ENCODE measurements at places on chromosomes 13 and 19.
A peak's percentile ranks its signal among the peaks of the same experiment; 100 is the strongest.

DNA sequence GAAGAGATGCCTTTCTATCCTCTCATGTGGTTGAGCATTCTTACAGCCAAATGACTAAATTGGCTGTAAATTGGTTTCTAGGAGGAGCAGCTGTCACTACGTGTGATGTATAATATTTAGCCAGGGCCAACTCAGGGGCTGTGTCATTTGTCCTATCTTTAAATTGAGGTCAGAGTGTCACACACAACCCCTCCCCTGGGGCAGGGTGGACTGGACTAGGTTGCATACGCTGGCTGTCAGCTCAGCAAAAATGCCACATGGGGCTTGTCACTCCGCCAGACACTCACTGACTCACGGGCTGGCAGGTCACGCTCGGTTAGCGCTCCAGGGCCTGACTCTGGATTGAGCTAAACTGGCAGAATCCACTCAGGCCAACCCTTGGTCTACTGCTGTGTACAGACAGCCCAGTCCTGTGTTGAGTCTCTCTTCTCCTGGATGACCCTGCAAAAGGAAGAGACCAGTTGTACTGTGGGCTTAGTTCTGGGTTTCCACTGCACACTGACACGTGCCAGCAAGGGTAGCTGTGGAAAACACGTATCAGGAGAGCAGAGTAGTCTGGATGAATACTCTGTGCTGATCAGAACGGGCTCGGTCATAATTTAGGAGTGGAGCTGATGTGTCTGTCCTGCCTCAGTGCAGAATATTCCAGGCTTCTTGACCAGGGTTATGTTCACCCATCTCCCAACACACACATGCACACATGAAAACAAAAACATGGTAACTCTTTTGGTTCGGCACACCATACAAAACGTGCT lies 29.1 kb downstream of the SHISA2 start:
- no peak for DNase-seq

- no peak for DNase-seq
These were observed 13.3 kb downstream of the DYRK1B start for GRCh38 chr19:39820696-39821095.

- DNase-seq, result no peak
These were observed 320.1 kb downstream of the ZNF536 start for GRCh38 chr19:30692181-30692811.

DNA sequence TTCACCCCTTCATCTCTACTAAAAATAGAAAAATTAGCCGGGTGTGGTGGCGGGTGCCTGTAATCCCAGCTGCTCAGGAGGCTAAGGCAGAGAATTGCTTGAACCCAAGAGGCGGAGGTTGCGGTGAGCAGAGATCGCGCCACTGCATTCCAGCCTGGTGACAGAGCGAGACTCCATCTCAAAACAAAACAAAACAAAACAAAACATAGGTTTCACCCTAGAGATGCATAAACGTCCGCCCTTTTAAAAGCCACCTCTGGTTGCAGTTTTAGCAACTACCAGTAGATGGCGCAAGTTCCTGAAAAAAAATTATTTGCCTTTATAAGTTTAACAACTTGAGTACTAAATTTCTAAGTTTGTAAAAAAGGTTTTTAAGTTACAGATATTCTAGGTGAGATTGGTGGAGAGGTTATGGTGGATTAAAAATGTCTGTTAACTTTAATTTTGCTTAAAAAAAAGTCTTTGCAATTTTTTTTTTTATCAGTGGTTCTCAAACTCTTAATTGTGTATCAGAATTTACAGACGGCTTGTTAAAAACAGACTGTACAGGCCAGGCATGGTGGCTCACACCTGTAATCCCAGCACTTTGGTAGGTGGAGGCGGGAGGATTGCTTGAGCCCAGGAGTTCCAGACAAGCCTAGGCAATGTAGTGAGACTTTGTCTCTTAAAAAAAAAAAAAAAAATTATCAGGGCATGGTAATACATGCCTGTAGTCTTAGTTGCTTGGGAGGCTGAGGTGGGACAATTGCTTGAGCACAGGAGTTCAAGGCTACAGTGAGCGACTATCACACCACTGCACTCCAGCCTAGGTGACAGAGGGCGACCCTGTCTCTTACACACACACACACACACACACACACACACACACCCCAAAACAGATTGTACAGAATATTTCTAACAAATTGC lies 42.1 kb downstream of the NAA16 start:
- peak; percentile 39 for DNase-seq

DNA sequence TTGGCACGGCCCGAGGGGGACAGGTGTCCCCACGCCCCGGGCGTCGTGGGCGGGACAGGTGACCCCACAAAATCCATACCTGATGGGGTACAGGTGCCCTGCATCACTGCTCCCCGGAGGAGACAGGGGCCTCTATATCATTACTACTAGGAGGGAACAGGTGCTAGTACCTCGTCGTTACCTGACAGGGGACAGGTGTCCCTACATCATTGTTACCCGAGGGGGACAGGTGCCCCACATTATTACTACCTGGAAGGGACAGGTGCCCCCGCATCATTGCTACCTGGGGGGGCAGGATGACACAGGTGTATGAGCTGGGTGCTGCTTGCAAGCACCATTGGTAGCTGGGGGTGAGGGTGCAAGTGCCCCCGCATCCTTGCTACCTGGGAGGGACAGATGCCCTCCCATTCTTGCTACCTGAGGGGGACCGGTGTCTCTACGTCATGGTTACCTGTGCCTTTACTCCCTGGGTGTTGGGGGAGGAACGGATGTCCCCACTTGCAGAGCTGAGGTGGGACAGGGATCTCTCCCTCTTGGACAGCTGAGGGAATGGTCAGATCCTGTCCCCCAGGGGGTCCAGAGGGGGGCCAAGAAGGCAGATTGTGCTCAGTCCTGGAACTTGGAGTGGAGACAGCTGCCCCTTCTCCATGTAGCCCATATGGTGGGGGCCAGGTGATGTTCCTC lies 620 bp downstream of the CRTC1 start:
- no peak for DNase-seq

DNA sequence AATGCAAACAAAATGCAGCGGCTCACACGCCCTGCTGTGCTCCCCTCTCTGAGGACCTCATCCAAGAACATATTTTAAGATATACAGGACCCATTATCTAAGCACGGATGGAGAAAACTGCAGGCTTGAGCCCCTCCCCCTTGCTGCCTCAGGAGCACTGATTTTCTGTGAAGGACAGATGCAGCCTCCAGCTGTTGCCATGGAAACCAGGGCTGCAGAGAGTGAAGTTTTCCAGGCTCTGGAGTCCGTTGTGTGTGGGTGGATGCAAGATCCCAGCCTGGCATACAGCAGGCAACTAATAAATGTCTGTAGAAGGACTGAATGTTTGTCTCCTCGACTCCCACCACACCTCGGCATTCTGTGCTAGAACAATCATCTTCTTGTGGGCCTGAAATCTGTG lies 105.6 kb upstream of the PEG3 start:
- DNase-seq, result no peak

DNA sequence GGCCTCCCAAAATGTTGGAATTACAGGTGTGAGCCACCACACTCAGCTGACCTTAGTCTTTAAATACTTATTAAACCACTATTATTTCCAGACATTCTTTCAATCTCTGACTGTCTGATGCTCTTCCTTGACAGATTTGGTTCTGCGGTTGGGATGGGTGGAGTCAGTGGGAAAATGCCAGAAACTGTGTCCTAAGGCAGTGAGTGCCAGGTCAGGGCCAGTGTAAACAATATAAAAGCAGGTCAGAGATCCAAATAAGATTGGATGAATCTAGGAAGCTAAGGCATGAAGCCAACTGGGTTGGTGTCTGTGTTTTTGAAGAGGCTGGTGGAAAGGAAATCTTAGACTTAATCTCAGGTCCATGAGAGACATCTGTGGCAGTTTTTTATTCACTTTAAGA lies 74.7 kb downstream of the KLF5 start:
- no peak for DNase-seq

DNA sequence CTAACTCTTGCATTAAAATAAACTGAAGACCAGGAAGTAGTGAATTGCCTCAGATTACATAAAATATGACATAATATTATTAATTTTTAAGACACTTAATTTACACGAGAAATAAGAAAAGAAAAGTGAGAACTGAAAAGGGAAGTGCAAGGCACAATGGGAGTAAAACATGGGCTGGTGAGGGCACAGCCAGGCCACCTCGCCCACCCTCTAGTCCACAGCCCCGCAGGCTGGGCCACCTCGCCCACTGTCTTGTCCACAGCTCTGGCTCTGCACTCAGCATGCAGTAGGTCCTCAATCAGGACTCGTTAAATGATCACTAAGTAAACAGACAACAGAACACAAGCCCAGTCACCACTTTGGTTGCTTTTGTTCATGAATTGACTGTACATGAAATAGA lies 67.8 kb upstream of the ARHGEF7 start:
- DNase-seq, result no peak

DNA sequence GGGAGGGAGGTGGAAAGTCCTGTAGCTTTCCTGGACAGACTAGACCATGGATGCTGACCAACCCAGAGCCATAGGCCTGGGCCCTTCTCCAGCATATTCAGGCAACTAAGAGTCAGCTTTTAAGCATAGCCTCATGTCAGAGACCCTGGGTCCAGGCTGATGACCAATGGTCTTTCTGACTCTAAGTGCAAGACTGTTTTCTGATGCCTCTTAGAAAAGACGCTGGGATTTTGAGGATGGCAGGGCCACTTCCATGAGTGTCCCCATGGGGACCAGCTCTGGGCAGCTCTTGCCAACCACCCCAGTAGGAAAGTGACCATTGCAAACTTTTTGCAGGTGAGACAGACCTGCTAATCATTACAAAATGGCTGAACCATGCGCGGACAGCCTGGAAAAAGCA lies 135.6 kb upstream of the KL start:
- no peak for DNase-seq

GRCh38 chr19:46225558-46226004 lies 4.0 kb upstream of the IGFL1 start:
- DNase-seq, result no peak

- DNase-seq, result no peak
These were observed 692.6 kb downstream of the DIAPH3 start for GRCh38 chr13:59471106-59471505.

DNA sequence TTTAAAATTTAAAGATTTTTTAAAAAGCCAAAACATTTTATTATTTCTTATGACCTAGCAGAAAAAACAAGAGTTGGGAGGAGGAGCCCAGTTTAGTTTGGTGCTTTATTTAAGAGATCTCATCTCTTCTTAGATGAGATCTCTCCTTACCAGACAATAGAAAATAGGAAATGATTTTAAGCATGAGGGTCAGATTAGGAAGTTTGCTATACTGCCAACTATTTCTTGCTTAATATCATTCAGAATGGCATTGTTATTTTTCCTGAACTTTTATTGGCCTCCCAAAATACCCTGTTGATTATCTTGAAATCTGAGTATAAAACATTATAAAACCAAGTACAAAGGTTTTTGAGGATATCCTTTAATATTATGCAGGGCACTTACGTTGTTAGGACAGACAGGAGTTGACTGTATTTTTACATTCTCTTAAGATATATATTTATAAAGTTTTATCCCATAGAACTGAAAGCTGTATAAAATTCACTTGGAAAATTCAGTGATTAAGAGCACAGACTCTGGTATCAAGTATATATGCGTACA lies 56.1 kb downstream of the DNAJC15 start:
- no peak for DNase-seq

- no peak for DNase-seq
These were observed 312.5 kb downstream of the DCLK1 start for GRCh38 chr13:35818633-35819067.

DNA sequence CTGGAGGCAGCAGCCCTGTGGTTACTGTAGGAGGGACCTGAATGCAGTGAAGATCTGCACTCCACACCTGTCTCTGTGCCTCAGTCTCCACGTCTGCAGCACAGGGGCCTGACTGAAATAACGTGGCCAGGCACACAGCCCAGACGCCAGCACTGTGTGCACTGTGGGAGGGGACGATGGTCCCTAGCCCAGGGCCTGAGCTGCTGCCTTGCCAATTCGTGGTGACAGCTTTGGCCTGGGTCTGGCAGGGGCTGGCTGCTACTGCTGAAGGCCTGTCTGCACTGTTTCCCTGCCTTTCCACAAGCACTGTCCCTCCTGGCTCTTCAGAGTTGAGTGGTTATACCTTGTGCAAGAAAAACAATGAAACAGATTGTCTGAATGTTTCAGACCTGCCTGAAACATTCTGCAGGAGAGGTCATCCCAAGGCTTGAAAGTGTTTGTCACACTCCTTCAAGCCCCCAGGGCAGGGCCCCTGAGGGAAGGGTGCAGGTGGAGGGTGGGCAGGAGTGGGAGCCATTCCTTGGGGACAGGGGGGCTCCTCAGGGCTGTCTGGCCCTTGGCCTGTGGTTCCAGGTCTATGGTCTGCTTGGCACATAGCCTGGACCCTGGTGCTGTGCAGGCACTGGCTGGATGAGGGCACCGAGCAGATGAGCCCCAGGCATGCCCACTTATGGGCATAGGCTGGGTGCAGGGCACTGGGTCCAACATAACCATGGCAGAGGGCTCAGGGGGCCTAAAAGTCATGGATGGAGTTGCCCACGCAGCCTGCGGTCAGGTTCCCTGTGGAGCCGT lies 38.7 kb upstream of the LDLR start:
- no peak for DNase-seq

- DNase-seq, result no peak
These were observed 127.6 kb downstream of the COG6 start for GRCh38 chr13:39783051-39783450.

GRCh38 chr13:37481011-37481884 lies 117.3 kb downstream of the POSTN start:
- no peak for DNase-seq

DNA sequence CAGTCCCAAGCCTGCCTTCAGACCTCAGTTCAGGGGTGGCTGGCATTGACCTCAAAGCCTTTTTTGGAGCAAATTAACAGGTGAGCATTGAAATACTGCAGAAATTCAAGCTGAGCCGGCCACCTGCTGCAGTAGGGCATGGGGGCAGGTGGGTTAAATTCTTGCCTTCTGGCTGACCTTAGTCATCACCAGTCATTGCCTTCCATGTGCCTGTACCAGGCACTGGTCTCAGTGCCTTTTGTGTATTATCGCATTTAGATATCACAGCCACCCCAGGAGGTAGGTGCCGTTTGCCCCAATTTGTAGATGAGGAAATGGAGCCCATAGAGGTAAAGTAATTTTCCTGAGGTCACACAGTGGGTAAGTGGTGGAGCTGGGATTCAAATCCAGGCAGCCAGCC lies 7.2 kb downstream of the PPP1R37 start:
- no peak for DNase-seq

- no peak for DNase-seq
These were observed 14.2 kb upstream of the LATS2 start for GRCh38 chr13:21075379-21076249.

GRCh38 chr19:51687791-51688670 lies 5.1 kb upstream of the SPACA6 start:
- DNase-seq, result no peak

- no peak for DNase-seq
These were observed 12.4 kb upstream of the TINCR start for GRCh38 chr19:5580161-5580571.

GRCh38 chr19:50777830-50778303 lies 7.6 kb downstream of the GPR32 start:
- DNase-seq, result no peak

- no peak for DNase-seq
These were observed 100.7 kb downstream of the CRYL1 start for GRCh38 chr13:20424949-20425348.

GRCh38 chr13:101915755-101916107 lies 463.3 kb downstream of the ITGBL1 start:
- no peak for DNase-seq

Data from T-helper 22 cell (primary cell).